ENCODE measurements at places on chromosomes 7 and 10. TPM values are rescaled to one million over a fixed set of nuclear protein-coding genes. Genes with fewer than 3 reads are reported as not detected.

- no peak for DNase-seq
Measured at GRCh38 chr10:36023939-36024338, 381.8 kb upstream of the FZD8 start.

Gene PDGFA
- polyA plus RNA-seq = 31.9 TPM

Gene CPXM2
- polyA plus RNA-seq = 0.25 TPM

GRCh38 chr10:129910861-129911260 lies 53.2 kb downstream of the EBF3 start:
- no peak for DNase-seq

Gene ACSL5
- polyA plus RNA-seq = 2.0 TPM

Measured in forelimb muscle (tissue), 1 donor.